Effector CD8-positive, alpha-beta T cell (primary cell): ENCODE measurements at places on chromosomes 13 and 19.

DNA sequence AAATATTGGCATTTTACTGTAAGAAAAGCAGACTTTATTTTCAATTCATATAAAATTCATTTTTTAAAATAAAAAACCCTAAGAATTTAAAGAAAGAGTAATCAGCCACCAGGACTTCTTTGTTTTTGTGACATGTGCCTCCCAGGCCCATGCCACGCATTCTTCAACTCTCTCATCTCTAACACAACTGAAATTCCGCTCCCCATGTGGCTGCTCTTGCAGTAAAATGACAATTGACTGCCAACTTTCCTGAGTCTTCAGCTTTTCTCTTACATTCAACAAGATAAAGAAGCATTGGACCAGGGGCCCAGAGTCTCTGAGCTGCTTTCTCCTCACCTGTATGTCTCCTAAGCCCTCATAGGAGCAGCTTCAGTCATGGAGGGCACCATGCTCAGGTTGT lies 372.1 kb downstream of the UQCRFS1 start:
- DNase-seq = no peak

DNA sequence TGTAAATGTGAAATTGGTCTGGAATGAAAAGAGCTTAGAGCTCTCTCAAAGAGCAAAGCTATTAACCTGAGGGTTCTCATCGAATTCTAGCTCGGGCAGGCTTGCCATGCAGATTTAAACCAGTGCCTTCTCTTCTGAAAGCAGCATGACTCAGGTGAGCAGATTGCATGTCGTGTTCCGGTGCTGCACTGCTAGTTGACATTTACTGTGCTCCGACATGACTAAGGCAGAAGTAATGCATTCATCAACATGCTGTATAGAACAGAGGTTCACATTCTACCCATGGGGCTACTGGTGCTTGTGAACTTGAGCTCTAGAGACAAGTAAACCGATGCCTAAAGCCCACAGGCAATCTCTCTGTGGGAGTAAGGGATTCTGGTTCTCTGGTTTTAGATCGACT lies 947.7 kb downstream of the EFNB2 start:
- no peak for DNase-seq

DNA sequence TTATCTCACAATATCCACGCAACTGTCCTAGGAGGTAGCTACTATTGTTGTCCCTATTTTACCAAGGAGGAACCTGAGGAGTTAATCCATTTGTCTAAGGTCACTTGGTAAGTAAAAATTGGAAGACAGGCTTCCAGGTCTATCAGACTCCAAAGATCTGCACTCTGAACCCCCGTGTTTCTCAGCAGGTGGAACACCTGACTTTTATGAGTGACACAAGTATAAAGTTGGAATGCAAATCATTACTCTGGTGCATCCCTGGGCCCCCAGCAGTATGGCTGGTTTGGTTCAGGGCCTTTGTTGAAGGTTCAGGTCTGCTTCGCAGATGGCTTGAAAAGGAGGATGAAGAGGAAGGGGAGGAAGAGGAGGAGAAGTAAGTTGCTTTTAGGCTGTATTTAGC lies 46.0 kb downstream of the RGCC start:
- DNase-seq = no peak

- DNase-seq = no peak
These were observed 46.6 kb upstream of the C19orf12 start for GRCh38 chr19:29761575-29762232.

DNA sequence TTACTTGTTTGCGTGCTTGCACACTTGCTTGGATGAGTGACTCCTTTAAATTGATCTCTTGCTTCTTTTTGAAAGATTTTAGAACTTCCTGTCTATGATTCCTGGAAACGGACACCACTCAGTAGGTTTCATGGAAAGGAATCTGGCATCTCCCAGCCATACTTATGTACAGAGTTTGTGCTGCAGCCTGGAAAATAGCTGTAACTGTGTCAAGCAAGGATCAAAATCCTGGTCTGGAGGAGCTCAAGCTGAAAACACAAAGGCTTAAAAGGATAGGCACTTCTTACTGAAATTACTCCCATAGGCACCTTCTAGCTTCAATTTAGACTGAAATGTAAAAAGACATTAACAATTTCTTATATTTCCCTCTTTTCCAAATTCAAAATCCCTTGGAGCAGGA lies 1.4 kb upstream of the FREM2 start:
- no peak for DNase-seq

- no peak for DNase-seq
These were observed 27.7 kb downstream of the ZNF461 start for GRCh38 chr19:36638862-36639510.

GRCh38 chr19:43429395-43429794 lies 14.7 kb downstream of the TEX101 start:
- no peak for DNase-seq

DNA sequence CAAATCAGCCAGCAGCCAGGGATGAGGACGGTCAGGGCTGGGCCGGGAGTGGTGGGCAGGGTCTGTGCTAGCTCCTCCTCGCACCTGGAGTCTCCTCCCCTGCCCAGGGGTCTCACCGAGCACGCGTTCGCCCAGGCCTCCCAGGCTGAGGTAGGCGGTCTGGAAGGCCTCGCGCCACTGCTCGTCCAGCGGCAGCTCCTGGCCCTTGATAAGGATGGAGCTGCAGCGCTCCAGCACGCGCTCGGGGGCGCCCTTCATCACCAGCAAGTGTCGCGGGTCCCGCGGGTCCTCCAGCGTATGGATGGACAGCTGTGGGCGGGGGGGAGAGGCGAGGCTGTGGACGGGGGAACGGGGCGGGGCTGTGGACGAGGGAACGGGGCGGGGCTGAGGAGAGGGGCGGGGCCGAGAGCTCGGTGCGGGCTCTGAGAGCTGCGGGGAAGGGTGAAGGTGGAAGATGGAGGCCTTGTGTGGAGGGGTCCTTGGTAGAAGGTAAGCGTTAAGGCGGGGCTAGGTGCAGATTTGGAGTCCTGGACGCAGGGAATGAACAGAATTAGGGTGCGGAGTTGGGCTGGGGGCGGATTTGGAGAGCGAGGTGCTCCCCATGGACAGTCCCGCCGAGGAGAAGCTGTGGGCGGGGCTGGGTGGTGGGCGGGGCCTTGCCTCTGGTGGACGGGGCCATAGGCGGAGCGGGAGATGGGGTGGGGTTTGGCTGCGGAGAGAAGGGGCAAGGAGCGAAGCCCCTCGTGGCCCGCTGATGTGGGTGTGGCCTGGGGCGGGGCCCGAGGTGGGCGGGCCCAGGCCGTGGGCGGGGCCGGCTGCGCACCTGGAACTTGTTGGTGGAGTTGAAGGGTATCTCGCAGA lies 5.7 kb downstream of the ATP4A start:
- peak; percentile 49 for DNase-seq

DNA sequence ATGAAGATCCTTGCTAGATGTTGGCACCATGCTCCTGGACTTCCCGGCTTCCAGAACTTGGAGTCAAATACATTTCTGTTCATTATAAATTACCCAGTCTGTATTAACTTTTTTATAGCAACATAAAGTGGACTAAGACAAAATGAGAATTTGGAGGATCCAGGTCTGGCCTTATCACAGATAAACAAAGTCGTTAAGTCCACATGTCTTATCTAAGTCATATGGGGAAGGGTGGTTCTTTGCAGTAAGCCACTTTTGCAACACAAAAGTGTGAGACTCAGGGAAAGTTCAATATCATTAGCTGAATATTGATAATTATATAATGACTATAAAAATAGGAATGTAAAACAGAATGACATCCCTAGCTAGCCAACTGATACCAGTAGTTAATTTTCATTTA lies 91.6 kb upstream of the SIAH3 start:
- no peak for DNase-seq

- DNase-seq = no peak
These were observed 28.7 kb downstream of the CYP4F2 start for GRCh38 chr19:15869109-15869555.

GRCh38 chr13:31929031-31929770 lies 102.4 kb upstream of the FRY start:
- DNase-seq = no peak

DNA sequence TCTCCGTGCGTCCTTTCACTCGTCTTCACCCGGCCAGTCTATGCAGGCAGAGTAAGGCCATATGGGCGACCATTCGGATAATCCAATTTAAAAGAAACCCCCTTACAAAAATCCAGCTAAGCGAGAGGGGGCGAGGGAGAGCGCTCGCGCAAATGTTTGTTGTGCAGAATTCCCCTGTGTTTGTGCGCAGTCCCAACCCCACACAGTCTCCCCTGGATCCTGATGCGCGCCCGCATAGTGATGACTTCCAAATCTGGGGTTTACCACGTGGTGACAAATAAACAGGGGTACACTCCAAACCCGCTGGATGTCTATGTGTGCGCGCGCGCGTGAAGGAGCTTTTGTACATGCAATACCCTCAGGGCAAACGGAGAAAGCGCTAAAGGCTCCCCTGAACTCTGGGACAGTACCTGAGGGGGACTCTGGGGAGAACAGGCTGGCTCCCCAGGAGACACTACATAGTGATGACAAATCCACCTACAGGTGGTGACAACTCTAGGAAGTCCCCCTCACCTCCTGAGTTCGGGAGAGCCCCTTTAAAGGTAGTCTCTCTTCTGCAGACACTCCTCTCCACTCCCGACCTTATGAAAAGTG lies 8.5 kb downstream of the SOX21 start:
- no peak for DNase-seq

GRCh38 chr13:112626124-112626523 lies 38.2 kb upstream of the TUBGCP3 start:
- no peak for DNase-seq

DNA sequence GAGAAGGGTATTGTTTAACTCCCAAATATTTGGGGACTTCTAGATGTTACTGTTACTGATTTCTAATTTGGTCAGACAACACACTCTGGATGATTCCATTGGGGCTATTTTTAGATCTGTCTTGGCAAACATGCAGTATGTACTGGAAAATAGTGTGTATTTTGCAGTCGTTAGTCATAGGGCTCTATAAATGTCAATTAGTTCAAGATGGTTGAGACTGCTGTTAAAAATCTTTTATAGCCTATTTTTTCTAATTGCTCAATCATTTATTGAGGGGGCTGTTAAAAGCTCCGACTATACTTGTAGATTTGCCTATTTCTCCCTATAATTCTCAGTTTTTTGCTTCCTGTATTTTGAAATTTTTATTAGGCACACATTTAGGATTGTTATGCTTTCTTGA lies 31.4 kb downstream of the PPP5C start:
- no peak for DNase-seq

- DNase-seq = no peak
These were observed 29.6 kb upstream of the USE1 start for GRCh38 chr19:17185590-17185989.

- peak; percentile 76 for DNase-seq
These were observed 49.9 kb downstream of the AP1M1 start for GRCh38 chr19:16247353-16248182.

GRCh38 chr19:35155441-35155840 lies 906 bp downstream of the FXYD5 start:
- no peak for DNase-seq

GRCh38 chr19:47028195-47028601 lies 8.6 kb downstream of the NPAS1 start:
- no peak for DNase-seq

DNA sequence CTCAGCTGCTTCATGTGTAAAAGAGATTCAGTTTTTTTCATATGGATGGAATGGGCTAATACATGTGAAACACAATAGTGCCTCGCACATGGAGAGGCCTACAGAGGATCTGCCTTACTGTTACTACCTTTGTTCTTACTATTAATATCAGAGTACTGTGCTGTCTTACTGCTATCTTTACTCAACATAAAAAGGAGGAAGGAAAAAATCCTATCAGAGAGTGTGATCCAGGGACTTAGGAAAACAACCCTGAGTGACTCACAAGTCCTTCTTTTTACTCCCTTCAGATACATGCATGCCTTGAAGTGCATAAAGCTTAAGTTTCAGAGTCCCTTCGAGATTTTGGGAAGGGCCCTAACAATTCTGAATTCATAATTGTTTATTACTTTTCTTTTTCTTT lies 136.8 kb downstream of the TBC1D4 start:
- DNase-seq = no peak

DNA sequence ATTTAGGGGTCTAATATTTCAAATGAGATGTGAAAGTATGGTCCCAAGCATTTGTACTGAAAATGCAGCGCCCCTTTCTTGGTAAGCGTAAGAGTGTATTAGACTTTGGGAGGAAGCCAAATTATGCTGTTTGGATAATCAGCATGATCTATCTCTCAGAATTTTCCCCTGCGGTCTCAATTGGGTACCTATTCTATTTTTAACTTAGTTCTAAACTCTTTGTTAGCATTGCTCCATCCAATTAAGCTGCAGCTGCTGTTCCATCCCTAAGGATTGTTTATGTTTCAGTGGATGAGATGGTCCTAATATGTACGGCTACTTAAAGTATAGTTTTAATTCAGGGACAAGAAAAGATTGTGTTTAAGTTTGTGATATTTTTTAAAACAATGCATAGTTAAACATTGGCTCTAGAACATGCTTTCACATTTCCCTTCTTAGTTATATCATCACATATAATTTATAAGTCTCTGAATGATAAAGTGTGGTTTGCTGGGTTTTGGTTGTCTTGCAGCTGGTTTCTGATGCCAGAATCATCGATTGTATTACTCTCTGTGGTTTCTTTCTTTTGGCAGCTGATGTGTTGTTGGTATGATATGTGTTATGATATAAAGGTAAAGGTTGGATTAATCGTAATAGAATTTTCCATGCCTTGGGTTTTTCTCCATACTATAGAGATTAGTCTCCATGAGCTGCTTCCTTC lies 15.0 kb downstream of the POLR1D start:
- no peak for DNase-seq

GRCh38 chr19:28633319-28634018 lies 579.5 kb downstream of the UQCRFS1 start:
- DNase-seq = peak; percentile 3

DNA sequence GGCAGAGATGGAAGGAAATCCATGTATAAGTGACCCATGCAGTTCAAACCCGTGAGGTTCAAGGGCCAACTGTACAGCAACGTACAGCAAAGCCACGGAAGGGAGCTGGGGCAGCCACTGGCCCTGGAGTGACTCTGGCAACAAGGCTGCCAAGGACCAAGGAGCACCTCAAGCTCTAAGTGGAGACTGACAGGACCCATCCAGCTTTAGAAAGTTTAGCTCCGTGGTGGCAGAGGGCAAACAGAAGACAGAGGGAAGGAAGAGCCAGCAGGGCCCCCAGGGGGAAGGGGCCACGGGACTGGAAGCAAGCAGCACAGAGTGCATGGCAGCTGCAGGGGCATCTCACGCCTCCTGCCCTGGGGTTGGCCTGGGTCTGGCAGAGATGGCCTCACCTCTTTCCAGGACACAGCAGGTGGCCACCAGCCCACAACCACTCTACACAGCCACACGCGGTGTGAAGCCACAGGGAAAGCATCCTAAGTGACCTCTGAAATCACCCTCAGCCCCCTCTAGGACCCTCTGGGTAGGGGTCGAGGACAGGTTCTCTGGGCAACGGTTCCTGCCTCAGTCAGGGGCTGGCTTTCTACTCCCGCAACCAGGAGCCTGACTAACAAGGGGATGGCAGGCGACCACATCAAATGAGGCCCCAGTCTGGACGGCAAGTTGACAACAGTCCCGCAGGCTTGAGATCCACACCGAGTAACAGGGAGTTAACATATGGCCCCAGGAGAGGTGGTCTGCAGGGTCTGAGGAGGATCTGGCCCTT lies 3.8 kb downstream of the MIER2 start:
- no peak for DNase-seq

DNA sequence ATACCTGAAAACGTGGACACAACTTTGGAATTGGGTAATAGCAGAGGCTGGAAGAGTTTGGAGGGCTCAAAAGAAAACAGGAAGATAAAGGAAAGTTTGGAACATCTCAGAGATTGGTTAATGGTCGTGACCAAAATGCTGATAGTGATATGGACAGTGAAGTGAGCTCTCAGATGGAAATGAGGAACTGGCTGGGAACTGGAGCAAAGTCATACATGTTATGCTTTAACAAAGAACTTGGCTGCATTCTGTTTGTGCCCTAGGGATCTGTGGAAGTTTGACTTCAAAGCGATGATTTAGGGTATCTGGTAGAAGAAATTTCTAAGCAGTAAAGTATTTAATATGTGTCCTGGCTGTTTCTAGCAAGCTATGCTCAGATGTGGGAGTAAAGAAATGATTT lies 136.2 kb downstream of the DNAJC3 start:
- no peak for DNase-seq
